Renal pelvis (tissue), 12 donors: ENCODE measurements at places on chromosomes 13 and 19.

DNA sequence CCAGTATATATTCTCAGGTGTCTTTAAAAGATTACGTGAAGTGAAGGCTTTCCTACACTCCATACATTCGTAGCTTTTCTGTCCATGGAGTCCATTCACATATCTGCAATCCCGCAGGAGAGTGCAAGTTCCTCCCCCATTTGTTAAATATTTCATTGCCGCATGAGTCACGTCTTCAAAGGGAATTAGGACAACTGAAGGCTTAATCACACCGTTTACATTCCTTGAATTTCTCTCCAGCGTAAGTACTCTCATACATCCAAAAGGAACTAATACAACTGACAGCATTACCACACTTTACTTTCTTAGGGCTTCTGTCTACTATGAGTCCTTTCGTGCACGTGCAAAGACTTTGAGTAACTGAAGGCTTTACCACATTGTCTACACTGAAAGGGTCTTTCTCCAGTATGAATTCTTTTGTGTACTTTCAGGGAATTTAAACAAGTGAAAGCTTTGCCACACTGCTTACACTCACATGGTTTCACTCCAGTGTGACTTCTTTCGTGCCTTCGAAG, 29.0 kb upstream of the ZNF564 start:
- no peak for DNase-seq

DNA sequence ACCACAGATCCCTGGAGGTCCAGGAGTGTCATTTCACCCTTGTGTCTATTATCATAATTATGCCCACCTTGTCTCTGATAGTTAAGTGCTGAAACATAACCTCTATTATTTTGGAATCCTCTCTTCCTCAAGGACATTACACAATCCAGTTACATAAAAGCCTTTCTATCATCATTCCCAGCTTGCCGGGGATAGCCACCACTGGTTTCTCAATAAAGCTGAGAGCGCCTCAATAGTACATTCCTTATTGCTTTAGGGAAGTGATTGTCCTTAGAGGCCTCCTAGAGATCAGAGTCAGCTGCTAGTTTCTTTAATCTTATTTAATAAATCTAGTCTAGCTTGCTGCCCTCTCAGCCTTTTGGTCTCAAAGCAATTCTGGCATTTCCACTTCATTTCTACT, 490.0 kb upstream of the ATXN8OS start:
- DNase-seq, result no peak

DNA sequence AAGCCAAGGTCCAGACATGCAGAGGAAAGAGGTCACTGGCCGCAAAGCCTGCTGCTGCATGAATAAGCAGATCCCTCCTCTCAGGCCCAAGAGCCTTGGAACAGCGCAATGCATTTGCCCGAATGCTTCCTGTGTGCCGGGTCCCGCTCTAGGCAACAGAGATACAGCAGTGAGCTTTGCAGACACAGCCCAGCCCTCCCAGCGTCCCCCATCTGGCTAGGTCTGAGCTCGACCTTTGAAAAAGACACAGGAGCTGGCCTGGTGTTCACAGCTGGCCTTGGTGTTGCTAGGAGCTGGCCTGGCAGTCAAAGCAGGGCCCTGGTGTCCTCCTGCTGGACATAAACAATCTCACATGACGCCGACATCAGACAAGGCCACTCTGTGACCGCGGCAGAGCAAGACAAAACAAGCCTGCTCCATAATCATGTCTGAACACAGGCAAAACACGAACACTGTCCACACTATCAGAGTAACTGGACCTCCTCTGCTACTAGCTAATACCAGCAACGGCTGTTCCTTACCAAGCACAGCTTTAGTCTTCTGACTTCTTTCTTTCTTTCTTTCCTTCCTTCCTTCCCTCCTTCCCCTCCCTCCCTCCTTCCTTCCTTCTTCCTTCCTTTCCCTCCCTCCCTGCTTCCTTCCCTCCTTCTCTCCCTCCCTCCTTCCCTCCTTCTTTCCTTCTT, 5.7 kb upstream of the PEX11G start:
- DNase-seq, result peak; percentile 72

GRCh38 chr19:48836089-48837017, at the start of gene HSD17B14:
TSS of gene HSD17B14 (minus strand) at chr19:48836491. CDS start at chr19:48836411, 80 bp downstream.
- peak; percentile 61 for DNase-seq
